ENCODE measurements at places on chromosomes 2 and 18.
A peak's percentile ranks its signal among the peaks of the same experiment; 100 is the strongest.

- no peak for DNase-seq
Measured at GRCh38 chr2:61179701-61180639, 18.0 kb downstream of the C2orf74 start.

DNA sequence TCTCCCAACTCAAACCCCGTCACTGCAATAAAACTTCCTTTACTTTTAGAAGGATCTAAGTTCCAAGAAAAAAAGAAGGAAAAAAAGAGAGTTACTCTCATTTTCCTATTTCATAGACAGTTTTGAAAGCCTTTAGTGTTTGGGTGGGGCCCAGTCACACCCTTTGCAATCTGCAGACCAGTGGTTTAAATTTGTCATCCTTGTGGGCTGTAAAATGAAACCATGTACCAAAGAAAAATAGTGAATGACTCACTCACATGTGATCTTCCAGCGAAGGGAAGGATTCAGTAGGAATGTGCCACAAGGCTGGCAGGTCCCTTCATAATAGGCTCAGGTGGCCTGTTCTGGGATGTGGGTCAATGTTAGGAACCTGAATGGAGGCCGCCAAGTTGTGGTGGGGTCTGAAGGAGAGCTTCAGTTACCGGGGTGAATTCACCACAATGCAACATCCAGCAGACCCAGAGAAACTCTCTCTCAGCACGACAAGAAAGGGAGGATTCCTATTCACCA lies 28.3 kb downstream of the ANXA4 start:
- DNase-seq: peak; percentile 66

DNA sequence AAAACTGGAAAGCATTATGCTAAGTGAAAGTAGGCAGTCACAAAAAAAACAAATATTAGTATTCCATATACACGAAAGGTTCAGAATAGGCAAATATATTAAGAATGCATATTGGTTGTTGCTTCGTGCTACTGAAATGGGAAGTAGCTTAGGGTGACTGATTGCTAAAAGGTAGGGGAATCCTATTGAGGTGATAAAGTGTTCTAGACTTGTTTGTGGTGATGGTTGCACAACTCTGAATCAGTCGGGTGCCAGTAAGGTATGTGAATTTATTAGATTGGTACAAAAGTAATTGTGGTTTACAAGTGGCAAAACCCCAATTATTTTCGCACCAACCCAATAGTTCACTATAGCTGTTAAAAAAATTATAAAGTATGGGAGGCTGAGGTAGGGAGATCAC lies 20.7 kb downstream of the USP34 start:
- no peak for DNase-seq

DNA sequence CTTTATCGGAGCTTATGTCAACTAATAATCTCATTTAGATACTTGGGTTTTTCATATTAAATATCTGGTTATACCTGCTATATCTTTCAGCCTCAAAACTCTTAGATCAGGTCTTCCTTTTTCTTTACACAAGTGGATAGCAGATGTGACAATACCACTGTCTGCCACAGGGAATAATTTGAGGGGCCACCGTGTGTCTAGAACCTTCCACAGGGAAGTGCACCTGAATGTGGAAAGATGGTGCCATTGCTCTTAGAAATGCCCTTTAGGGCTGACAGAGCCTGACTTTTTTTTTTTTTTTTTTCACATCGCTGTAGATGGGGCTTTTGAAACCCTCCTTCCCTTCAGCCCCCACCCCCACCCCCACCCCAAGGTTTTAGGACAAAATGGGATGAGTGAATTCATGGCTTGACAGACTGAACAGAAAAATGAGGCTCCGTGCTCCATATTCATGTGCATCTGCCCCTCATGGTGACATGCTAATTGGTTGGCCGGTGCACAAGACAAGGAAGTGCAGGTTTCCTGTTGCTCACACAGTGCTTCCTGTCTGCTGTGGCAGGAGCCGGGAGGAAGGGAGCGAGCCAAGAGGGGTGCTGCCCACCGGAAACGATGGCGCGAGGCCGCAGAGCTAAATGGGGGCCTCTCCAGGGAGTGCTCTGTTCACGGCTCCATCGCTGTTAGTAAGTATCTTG lies 246.0 kb downstream of the LDLRAD4 start:
- peak; percentile 31 for DNase-seq

DNA sequence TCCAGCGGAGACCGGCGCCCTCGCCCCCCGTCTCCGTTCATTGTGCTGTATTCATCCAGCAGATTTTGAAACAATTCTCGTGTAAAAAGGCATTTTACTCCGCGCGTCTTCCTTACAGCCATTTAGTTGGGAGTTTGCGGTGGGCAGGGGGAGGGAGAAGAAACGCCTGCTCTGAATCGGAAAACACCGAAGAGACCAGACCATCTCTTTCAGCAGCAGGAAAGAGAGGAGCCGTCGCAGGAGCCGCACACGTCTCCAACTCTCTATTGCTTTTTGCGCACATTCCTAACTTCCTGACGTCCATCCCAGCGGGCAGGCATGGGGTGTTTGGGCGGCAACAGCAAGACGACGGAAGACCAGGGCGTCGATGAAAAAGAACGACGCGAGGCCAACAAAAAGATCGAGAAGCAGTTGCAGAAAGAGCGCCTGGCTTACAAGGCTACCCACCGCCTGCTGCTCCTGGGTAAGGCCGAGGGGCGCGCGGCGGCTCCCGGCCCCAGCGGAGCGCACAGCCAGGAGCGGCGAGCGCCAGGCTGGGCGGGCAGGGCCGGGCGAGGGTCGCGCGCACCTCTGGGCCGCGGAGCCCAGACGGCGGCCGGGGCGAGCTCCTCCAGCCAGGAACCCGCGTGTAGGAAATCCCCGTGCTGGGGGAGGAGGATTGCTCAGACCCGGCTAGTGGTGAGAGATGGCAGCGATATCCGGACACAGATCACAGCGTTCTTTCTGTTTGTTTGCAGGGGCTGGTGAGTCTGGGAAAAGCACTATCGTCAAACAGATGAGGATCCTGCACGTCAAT lies 63.2 kb downstream of the GNAL start:
- DNase-seq: no peak

DNA sequence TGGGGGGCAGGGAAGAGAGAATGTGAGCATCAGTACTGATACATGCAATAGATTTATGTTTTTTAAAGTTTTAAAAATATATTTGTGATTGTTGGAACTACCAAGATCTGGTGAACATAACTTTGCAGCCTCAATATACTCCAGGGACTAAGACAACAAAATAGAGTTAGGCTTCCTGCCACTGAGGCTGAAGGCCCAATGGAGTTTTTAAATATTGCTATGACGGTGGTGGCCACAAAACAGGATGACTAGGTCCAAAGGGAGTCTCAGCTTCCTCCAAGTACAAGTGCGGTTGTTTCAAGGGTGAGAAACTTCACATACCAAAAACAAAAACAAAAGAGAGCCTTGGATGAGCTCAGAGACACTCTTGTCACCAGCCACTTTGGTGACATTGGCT lies 72.9 kb downstream of the CCBE1 start:
- DNase-seq: no peak

- DNase-seq: no peak
Measured at GRCh38 chr2:1650085-1650872, 94.0 kb downstream of the PXDN start.

- DNase-seq: no peak
Measured at GRCh38 chr2:85913884-85914881, 25.4 kb upstream of the ST3GAL5 start.

GRCh38 chr2:27798948-27799645 lies 27.6 kb downstream of the MRPL33 start:
- DNase-seq: no peak

DNA sequence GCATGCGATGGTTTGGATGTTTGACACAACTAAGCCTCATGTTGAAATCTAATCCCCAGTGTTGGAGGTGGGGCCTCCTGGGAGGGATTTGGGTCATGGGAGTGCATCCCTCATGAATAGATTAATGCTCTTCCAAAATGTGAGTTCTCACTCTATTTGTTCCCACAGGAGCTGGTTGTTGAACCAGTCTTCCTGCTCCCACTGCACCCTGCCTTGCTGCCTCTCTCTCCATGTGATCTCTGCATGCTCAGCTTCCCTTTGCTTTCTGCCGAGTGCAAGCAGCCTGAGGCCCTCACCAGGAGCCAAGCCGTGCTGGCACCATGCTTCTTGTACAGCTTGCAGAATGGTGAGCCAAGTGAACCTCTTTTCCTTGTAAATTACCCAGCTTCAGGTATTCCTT lies 206.8 kb downstream of the VAPA start:
- DNase-seq: no peak

DNA sequence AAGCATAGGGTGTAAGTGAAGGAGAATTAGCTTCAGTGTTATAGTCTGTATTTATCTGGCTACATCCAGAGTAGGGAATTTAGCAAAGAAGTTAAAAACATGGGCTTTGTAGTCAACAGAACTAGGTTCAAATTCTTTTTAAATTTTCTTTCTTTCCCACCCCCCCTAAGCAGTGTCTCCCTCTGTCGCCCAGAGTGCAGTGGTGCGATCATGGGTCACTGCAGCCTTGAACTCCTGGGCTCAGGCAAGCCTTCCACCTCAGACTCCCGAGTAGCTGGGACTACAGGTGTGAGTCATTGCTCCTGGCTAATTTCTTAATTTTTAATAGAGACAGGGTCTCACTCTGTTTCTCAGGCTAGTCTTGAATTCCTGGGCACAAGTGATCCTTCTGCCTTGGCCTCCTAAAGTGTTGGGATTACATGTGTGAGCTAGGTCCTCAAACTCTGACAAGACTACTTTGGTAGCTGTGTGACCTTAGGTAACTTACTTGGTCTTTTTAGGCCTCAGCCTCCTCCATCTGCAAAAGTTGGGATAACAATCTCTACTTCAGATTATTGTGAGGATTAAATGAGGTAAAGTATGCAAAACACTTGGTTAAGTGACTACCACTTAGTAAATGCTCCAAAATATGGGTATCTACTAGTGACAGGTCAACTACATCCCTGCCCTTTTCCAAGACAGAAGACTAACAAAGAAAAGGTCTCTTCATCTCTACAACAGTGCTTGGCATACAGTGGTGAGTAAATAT lies 17.8 kb downstream of the DOK1 start:
- no peak for DNase-seq

DNA sequence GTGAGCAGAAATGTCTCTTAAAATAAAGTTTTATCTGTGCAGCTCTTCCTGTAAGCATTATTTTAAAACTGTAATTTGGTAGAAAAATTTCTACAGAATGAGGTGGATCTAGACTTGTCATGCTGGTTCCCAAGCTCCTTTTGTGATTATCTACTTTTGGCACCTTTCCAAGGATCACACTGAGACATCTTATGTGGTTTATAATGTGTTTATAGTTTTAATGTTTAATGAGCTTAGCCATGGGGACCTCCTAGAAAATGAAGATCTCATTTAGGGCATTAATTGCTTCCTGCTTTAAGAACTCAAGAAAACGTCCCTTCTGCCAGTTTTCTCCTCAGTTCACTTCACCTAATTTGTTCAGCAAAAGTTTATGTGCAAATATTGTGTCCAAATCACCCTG lies 468.4 kb downstream of the SUCLG1 start:
- no peak for DNase-seq

GRCh38 chr2:228056293-228057097 lies 125.0 kb downstream of the SPHKAP start:
- DNase-seq: no peak

GRCh38 chr18:63379639-63379962 lies 12.6 kb upstream of the KDSR start:
- DNase-seq: no peak

DNA sequence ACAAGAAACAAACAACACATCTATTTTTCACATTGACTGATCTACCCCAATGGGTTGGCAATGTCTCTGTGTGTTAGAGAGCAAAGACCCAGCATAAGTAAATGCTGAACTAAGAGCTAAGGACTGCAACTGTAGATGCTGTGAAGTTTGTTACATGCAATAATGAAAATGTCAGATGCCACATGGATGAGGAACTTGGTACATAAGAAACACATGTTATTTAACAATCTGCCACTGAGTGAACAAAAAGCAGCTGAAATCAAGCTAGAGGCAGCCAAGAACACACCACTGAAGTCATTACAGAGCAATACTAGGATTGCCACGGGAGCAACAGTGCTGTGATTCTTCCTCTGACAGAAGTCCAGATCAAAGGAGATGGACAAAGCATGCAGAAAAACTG lies 389.4 kb downstream of the CDH2 start:
- no peak for DNase-seq

- no peak for DNase-seq
Measured at GRCh38 chr2:233858331-233858730, 4.0 kb upstream of the HJURP start.

- no peak for DNase-seq
Measured at GRCh38 chr2:237616373-237616733, 11.0 kb upstream of the LRRFIP1 start.

DNA sequence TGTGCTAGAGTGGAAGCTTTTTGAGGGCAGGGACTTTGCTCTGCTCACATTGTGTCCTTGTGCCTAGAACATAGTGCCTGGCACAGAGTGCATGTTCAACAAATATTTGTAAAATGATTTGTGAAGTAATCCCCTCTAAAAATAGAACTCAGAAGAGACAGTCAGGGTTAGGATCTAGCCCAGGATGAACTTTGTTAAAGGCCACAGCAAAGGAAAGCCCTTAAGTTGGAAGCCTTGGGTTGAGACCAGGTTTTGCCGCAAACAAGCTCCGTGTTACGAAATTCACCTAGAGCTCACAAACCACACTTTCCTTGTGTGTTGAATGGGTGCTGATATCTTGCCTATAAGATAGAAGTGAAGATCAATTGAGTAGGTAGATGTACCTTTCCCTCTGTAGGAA lies 84.2 kb downstream of the SETBP1 start:
- DNase-seq: no peak

DNA sequence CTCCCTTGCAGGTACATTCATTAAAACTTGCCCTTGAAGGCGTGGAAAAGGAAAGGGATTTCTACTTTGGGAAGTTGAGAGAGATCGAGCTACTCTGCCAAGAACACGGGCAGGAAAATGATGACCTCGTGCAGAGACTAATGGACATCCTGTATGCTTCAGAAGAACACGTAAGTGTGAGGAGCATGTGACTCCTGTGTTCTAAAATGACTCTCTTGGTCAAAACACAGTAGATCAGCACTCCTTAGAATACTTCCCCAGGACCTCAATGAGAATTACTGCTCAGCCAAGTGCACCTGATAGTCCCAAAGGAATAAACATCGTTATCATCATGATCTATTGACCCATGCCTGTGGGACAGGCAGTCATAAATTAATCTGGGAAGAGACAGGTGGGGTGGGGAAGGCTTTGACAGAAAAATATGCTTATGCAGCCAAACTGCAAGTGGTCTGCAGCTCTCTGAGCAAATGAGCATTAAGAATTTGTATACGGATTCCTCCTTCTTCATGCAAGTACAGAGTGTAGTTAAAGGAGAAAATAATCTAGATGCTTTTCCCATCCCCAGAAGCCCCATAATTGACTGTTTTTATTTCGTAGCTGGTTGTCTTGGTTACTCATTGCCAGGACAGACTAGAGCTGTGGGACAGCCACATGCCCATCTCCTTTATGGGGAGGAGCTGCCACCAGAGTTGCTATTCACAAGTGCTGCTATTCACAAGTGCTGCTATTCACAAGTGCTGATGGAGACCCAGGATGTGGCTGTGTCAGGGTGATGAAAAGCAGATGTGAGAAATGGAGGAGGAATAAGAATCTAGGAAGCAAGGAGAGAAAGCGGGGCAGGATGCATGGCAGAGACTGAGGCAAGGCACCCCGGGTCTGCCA lies 91.0 kb downstream of the MAPRE2 start:
- no peak for DNase-seq

- no peak for DNase-seq
Measured at GRCh38 chr2:152022090-152022489, 76.8 kb downstream of the CACNB4 start.

- no peak for DNase-seq
Measured at GRCh38 chr2:148810081-148810480, 64.9 kb upstream of the KIF5C start.
